Foreskin melanocyte (primary cell): ENCODE measurements at places on chromosomes 12 and 14.

GRCh38 chr12:15307079-15307478 lies 15.2 kb upstream of the PTPRO start:
- no peak for DNase-seq

DNA sequence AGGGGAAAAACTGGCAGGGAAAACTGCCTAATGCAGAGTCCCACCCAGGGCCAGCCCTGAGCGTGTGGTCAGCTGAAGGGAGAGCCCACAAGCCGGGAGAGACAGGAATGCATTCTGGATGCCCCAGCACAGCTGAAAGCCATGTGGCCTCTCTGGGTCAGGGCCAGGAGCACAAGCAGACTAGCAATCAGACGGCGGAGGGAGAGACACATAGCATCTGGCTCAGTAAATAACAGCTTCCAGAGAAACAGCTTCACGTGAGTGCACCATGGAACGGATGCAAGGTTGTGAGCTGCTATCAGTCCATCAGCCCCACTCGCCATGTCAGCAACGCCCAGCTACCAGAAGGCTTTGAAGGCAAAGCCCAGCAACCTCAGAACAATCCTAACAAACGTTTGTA lies 28.2 kb upstream of the TMEM106C start:
- DNase-seq = peak; percentile 79

DNA sequence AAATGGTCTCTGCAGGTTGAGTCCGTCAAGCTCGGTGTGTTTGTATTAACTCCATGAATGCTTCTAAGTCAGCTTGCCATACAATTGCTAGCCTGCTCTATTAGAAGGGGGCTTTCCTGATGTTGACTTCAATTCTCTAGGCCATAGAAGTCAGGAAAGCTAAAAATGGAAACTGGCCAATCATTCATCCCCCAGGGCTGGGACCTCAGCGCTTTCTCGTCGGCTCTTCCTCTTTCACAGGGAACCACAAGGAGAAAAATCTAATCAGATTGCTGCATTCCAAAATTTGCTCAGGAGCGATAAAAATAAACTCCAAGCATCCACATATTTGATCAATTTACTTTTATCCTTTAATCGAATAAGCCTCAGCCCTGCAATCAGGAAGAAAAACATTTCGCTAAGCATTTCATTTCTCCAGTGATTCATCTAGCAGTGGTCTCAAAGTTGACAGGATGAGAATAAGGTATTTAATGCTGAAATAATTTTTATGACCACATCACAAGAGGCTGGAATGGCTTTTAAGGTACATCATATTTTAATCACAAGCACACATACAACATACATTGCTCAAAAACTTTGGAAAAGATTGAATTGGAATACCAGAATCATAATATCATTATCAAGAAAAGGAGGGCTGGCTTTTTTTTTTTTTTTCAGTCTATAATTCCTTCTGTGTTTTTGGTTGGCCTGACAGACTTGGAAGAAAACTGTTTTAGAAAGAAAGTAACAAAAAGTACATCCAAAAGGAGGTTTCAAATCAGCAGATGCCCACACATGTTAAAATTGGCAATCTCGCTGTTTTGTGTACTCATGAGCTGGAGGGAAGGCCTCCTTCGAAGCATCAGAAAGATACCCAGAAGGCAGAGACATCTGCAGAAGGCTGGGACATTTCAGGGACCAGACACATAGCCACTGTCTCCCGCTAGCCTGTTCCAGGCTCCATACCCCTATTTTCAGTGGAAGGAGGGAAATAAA lies 316.3 kb downstream of the NUAK1 start:
- DNase-seq = no peak

- no peak for DNase-seq
Observed at GRCh38 chr14:70013271-70013873, 134.2 kb downstream of the SMOC1 start.

GRCh38 chr12:81229759-81230158 lies 151.9 kb downstream of the ACSS3 start:
- DNase-seq = no peak
